ENCODE measurements at places on chromosomes 3 and 15.
A peak's percentile ranks its signal among the peaks of the same experiment; 100 is the strongest.

DNA sequence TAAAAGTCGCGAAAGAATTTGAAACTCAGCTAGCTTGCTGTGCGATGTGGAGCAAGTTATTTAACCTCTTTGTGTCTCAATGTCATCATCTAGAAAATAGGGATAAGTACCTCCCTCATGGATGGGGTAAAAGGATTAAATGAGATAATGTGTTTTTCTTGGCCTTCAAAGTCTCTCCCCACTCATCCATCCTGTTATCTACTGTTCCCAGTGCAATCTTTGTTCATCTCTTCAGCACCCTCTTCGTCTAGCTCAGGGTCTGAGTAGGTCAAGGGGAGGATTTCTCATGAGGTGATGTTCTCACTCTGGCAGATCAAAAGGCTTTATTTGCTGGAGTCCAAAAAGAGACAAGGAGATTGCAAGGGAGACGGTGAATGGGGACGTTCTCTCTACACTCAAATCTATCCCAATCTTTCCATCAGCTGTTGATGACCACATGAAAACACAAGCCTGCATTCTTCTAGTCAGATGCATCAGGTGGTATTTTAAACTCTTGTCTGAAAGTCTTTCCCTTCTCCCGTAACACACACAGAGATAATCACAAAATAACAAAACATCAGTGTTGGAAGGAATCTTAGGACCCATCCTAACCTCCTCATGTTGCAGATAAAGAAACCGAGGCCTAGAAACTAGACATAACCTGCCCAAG lies 1.3 kb downstream of the MESD start:
- no peak for DNase-seq

GRCh38 chr3:177262396-177262795 lies 65.1 kb upstream of the TBL1XR1 start:
- no peak for DNase-seq

DNA sequence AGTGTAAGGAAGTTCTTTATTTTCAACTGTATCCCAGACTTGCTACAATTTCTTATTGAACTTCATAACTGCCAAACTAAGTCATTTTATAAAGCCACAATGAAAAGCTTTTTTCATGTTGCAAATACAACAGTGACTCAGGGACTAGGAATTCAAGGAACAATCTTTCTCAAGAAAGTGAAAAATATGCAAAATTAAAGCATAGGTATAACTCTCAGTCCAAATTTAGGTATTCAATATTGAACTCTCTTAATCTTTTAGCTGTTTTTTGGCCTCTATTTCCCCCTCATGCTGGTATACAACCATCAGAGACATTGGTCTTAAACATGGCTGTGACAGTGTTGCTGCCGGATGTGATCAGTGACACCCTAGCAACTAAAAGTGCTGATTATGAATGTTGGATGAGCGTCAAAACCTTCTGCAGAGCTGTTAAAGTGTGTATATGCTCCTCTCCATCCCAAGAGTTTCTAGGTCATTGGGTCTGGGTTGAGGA lies 476.9 kb downstream of the ZNF385D start:
- DNase-seq = no peak

- no peak for DNase-seq
Measured at GRCh38 chr3:1230920-1231319, 138.1 kb downstream of the CNTN6 start.

- no peak for DNase-seq
Measured at GRCh38 chr3:78506581-78507195, 1261.1 kb downstream of the ROBO1 start.

DNA sequence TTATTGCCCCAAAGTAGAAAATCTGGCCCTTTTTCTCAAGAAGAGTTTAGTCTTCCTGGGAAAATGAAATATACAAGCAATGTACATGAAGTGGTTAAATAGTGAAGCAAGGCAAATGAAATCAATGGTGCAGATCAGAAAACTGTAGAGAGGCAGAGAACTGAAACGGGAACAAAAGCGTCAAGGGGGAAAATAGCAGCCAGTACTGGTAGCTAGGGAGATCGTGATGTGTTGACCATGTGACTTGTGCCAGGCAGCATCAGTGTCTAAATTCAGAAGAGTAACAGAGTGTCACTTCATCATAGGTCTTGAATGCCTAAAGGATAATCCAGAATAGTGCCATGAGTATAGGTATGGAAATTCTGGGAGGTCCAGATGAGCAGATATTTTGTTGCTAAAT lies 163.1 kb downstream of the CHL1 start:
- DNase-seq = no peak

- no peak for DNase-seq
Measured at GRCh38 chr3:123859177-123859576, 25.0 kb downstream of the MYLK start.

DNA sequence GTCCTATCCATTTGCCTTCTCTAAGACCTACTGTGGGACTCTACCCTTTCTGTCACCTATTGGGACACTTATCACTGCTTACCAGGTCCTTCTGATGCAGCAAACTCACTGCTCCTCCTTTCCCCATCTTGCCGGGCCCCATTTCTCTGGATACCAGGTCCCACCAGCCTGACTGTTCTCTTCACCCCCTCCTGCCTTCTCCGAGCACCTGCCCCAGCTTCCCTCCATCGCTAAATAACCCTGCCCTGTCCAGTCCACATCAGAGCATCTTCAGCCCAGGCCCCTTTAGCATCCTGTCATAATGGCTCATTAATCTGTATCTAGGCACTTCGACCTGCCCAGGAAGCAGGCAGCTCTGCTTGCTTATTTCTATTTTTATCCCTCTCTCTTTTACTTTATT lies 74.7 kb downstream of the CRYGS start:
- no peak for DNase-seq

DNA sequence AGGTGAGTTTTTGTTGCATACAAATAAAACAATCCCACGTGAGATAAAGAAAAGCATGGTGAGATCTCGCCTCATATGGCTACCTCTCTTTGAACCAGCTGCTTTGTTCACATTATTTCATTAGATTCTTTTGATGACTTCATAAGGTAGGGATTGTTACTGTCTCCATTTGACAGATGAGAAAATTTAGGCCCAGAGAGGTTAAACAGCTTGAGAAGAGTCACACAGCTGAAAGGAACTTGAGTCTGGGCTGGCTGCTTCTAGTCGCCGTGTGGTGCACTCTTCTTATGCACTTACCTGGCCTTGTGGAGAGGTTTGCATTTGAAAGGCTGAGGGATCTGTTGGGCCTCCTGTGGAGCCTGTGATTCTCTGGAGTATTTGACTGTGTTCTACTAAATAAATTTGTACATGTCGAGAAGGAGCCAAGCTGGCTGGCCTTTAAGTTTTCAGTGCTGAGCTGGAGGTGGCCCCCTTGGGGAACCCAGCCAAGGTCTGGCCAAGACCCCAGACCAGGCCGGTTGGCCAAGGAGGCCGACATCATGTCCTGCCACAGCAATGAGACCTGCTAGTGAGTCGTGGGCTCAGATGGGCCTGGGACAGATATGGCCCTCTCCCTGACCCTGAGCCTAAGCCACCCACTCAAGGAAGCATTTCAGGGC lies 125.1 kb downstream of the SMAD6 start:
- no peak for DNase-seq

- no peak for DNase-seq
Measured at GRCh38 chr3:20669675-20670074, 483.7 kb upstream of the SGO1 start.

- no peak for DNase-seq
Measured at GRCh38 chr3:134054881-134055280, 25.2 kb upstream of the SLCO2A1 start.

GRCh38 chr3:138007898-138008297 lies 2.1 kb upstream of the CLDN18 start:
- no peak for DNase-seq

- no peak for DNase-seq
Measured at GRCh38 chr3:196423044-196423781, 9.0 kb downstream of the UBXN7 start.

DNA sequence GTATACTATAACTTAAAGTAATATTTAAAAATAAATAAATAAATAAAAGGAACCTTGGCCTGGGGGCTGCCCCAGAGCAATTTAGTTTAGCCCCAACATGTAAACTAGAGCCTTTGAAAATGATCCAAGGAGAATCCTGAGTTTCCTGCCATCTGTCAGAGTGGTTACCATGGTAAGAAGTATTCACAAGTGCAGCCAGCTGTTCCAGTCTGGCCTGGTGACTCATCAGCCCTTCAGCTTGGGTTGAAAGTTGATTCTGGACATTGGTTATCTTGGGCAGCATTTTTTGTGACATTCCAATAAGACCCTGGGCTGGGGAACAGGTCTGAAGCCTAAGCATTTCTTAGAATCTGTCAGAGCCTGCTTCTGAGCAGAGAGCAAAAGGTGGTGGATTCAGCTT lies 72.7 kb upstream of the LRTM1 start:
- DNase-seq = no peak

- DNase-seq = no peak
Measured at GRCh38 chr15:100812802-100813201, 66.8 kb upstream of the ALDH1A3 start.

GRCh38 chr3:42369304-42369703 lies 41.1 kb downstream of the LYZL4 start:
- no peak for DNase-seq

- DNase-seq = peak; percentile 65
Measured at GRCh38 chr15:38817427-38818156, 253.0 kb upstream of the RASGRP1 start.

DNA sequence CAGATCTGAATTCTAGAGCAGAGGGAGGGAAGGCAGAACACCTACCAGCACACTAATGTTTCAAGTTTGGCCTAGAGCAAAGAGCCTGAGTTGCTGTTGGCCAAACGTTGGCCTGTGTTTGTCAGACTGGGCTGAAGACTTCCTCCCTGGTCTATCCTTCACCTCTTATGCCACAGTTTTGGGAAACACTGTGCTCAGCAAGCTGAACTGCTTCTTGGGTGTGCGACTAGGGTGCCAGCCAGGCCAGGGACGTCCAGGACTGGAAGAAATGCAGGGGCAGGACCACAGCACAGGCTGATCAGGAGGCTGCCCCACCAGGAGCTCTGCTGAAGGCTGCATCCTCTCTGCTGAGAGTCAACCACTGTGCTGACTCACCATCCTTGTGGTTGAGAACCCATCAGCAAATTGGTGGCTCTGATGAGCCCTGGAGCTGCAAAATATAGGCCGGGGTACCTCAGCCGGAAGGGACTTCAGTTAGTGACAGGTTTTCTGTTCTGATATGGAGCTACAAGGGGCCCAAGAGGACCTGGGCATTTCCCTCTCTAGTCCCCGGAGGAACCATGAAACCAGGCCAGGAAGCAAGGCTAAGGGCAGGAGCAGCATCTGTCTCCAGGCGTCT lies 131.6 kb upstream of the RASGRP1 start:
- peak; percentile 47 for DNase-seq

DNA sequence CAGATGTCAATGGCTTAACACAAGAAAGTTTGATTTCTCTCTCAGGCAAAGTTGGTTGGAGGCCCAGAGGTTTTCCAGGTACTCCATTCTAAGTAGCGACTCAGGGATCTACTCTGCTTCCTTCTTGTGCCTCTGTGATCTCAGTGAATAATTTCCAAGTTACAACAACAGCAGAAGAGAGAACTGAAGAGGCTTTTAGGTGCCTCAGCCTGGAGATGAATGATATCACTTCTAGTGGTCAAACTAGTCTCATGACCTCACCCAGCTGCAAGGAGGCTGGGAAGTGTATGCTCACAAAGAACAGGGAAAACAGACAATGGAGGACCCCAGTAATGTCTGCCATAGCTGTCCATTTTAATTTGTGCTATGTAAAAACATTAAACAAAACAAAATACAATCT lies 4.6 kb upstream of the PRICKLE2 start:
- no peak for DNase-seq

DNA sequence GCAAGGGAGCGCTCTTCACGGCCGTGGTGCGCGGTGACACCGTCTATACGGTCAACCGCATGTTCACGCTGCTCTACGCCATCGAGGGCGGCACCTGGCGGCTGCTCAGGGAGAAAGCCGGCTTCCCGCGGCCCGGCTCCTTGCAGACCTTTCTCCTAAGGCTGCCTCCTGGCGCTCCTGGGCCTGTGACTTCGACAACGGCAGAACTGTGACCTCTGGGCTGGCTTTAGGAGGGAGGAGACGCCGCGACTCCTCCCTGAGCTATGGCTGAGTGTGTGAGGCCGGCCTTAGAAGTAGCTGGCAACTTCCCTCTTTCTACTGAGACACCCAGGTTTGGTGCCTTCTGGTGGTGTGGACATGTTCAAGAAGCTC lies 1.4 kb downstream of the KBTBD13 start:
- peak; percentile 58 for DNase-seq

GRCh38 chr3:10366651-10367101 lies 45.8 kb upstream of the SEC13 start:
- peak; percentile 33 for DNase-seq

- no peak for DNase-seq
Measured at GRCh38 chr15:41970456-41970855, 1.9 kb downstream of the EHD4 start.

DNA sequence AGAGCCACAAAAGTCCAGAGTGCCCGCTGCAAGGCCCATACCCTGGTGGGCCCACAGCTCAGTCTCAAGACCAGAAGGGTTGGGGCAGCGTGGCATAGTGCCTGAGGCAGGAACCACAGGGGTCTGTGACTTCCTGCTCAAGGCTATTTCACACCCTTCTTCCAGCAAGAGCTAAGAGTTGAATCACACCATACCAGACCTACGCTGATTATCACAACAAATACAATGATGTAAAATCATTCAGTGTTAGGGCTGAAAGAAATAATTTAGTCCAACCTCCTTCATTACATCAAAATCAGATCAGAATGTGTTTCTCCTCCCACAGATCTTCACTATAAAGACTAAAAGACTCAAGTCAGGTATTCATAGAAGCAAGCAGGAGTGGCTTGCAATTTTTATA lies 27.8 kb upstream of the ST8SIA2 start:
- no peak for DNase-seq

GRCh38 chr3:115761927-115762305 lies 138.6 kb downstream of the GAP43 start:
- no peak for DNase-seq

GRCh38 chr3:184110316-184110725 lies 13.5 kb downstream of the HTR3E start:
- no peak for DNase-seq

DNA sequence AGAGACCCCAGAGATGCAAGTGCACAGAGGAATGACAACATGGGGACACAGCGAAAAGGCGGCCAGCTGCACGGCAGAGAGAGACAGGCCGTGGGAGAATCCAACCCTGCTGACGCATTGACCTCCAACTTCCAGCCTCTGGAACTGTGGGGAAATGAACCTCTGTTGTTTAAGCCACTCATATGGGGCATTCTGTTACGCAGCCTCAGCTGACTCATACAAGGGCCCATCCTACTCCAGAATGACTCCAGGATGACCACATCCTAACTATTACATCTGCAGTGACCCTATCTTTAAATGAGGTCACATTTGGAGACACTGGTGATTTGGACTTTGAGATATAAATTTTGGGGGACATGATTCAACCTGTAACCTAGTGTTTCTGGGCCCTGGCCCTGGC lies 44.0 kb downstream of the KLF15 start:
- DNase-seq = no peak

DNA sequence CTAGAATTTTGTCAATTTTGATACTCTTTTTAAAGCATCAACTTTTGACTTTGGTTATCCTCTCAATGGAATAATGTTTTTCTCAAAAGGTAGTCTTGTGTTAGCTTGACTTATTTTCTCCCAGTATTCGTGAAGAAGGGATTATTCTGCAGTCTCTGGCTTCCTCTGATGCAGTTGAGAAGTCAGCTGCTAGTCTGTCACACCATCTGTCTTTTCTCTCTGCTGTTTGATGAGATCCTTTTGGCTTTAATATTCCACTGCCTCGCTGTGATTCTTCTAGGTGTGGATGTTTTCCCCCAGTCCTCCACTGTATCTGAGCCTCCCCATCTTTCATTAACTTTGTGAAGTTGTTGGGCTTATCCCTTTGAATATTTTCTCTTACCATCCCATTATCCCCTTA lies 141.0 kb downstream of the WDR72 start:
- no peak for DNase-seq

- DNase-seq = no peak
Measured at GRCh38 chr3:132285620-132285945, 31.6 kb upstream of the ACP3 start.
